ENCODE measurements at places on chromosomes 7 and 10. TPM values are rescaled to one million over a fixed set of nuclear protein-coding genes. Genes with fewer than 3 reads are reported as not detected.

- DNase-seq = no peak
These were observed 35.7 kb downstream of the CCDC7 start for GRCh38 chr10:32481606-32482005.

DNA sequence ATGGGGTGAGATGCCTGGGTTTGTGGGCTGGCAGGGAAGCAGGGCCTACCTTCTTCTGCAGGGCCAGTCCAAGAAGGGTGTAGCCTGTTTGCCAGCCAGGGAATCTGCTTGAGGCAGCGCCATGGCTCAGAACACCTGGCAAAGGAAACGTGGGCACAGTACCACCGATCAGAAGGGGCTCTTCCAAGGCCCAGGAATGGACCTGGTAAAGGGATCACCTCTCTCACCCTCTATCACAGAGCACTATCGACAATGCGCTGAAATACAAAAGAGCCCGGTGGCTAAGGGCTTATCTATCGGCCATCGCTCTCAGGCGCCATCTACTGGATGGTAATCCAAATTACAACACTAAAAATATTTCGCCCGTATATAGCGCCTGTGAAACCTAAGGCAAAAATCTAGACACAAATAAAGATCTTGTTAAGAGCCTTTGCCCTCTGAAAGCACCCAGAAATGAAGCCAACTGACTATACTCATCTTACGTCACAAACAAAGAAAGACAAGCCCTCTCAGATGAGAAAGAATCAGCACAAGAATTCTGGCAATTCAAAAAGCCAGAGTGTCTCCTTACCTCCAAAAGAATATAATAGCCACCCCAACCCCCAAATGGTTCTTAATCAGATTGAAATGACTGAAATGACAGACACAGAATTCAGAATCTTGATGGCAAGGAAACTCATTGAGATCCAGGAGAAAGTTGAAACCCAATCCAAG, 217.8 kb upstream of the HPS1 start:
- DNase-seq = peak; percentile 42

DNA sequence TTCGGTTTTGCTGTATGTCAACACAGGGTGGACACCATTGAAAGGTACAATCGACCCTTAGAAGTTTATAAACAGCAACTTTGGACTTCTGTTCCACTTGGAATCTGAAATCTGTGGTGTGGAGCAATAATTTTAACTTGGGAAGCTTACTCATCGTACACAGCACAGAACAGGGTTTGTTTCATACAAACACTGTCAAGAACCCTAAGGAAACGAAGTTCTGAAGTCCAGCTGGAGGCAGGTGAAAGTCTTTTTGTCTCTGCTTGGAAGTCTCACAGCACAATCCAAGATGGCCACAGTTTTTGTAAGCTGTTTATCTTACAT, 31.5 kb downstream of the NMT2 start:
- no peak for DNase-seq

The SOSTDC1 gene
- total RNA-seq = 1.5 TPM

The MORN4 gene
- 7.5 TPM for total RNA-seq

All from testis (tissue), 5 donors.